ENCODE measurements at places on chromosomes 1 and 21.

DNA sequence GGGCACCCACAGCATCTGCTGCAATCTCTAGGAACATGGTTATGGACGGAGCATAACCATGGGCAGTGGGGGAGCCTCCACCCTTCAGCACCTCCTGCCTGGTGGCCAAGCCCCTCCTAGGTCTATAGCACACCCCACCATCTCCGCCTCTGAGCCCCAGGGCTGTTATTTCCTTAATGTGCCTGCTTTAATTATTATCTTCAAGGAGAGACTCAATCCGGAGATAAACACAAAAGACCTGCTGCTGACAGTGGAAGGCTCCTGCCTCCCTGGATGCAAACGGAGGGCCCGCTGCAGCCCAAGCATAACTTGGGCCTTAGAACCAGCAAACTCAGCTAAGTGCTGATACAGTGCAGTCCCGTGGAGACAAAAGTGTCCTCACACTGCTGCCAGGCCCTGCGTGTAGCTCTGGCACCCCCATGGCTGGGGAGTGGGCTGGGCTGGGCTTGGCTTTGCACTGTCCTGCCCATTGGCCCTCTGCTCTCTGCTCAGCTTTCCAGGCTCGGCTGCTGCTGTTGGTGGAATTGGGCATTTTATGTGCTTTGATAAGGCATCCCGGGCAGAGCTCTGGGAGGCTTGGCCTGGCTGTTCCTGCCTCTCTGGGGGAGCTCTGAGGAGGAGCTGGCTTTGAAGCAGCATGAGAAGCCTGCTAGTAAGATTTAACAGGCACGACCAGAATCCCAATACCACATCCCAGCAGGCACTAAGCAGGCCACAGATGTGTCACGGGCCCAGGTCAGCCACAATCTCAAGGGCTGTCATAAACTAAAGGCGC is 620.2 kb downstream of the PTPRU start:
- DNase-seq: no peak

DNA sequence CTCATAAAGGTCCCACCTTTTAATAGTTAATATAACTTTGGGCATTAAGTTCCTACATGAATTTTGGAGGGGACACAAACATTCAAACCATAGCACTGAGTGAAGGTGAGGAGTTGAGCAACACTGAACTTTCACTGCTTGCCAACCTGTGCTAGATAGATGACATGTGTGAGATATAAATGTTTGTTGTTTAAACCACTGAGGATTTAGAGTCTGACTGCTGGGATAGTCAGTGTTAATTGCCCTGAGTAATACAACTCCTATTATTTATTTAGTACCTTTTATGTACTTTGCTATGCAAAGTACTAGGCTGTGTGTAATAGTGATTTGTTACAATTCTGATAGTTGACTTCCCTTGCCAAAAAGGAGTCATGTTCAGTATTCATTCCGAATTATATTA is 32.4 kb upstream of the SLC16A1 start:
- no peak for DNase-seq

- peak; percentile 83 for DNase-seq
Measured at GRCh38 chr21:15065392-15066122, 757 bp upstream of the NRIP1 start.

- no peak for DNase-seq
Measured at GRCh38 chr1:147591261-147591891, 50.1 kb downstream of the BCL9 start.

DNA sequence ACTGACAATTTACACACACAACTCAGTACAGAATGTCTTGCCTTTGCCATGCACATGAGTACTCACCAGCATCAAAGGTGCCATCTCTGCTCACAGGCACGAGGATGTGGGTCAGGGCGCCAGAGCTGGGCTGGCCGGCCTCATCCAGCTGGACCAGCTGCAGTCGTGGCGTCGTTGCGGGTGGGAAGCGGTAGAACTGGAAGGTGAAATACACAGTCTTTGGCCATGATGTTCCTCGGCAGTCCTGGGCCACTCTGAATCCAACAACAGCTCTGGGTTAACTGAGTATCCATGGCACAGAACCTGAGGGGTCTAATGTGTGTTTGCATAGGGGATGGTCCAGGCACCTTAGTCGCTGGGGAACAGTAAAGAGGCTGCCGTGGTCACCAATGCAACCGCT is 87.7 kb downstream of the NPHP4 start:
- no peak for DNase-seq

DNA sequence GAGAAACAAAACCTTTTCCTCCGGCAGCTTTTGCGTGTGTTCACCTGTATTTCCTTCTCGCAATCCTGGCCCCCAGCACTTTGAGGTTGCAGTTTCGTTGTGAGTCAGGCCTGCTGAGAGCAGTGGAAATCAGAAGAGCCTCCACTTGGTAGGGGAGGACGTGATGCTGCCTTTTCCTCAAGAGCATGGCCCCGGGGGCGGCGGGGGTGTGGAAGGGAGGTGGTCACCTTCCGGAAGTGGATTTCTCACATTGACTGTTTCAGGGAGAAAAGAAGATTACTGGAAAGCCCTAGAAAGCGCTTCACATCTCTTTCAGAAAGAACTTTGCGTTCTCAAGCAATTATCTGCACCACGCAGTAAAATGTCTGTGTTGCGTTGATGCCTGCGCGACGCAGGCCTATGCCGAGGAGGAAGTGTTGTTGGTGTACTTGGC is 12.2 kb upstream of the IL10 start:
- DNase-seq: no peak

- DNase-seq: peak; percentile 29
Measured at GRCh38 chr1:185045814-185046492, 595 bp downstream of the RNF2 start.

- DNase-seq: peak; percentile 37
Measured at GRCh38 chr1:198272492-198272891, 115.7 kb downstream of the NEK7 start.

DNA sequence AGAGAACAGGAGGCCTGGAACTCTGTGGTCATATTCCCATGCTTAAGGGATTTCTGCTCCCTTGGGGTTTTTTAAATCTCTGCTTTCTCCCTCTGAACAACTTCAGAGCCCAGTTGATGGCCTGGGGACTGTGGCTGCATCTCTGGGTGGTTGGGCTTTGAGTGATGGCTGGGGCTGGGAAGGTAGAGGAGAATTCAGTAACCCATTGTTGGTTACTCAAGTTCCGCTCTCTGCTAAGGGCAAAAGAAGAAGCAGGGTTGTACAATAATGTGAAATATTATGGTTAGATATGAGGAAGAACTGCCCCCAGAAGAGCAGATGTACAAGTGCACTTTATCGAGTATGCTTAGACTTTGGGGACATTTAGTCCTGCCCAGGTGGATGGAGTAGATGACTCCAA is 72.1 kb upstream of the CNTN2 start:
- DNase-seq: no peak

GRCh38 chr1:97634758-97635157 is 286.1 kb downstream of the DPYD start:
- DNase-seq: no peak

DNA sequence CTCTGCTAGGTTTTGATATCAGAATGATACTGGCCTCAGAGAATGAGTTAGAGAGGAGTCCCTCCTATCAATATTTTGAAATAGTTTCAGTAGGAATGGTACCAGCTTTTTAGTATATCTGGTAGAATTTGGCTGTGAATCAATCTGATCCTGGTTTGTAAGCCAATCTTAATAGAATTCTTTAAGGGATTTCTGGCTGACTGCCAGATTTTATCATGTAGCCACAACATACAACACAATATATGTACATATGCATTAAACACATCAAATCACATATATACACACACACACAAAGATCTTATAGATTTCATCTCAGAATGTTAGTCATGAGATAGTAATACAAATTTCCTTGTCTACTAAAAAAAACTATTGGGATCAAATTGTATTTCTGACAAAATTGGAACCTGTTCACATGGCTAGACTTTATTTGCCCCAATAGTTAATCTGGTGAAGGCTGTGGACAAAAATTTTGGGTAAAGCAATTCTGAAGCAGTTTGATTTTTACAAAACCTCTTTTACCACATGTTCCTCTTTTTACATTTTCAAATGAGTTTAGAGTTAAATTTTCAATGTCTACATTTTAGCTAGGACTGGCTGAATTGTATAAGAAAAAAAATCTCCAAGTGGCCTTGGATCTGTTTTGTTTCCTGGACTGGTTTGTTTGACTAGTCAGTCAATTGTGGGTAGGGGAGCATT is 151.7 kb downstream of the FASLG start:
- DNase-seq: no peak

- DNase-seq: no peak
Measured at GRCh38 chr1:54475946-54476516, 69.8 kb upstream of the SSBP3 start.

- peak; percentile 83 for DNase-seq
Measured at GRCh38 chr1:94675373-94675772, 133.8 kb upstream of the F3 start.

DNA sequence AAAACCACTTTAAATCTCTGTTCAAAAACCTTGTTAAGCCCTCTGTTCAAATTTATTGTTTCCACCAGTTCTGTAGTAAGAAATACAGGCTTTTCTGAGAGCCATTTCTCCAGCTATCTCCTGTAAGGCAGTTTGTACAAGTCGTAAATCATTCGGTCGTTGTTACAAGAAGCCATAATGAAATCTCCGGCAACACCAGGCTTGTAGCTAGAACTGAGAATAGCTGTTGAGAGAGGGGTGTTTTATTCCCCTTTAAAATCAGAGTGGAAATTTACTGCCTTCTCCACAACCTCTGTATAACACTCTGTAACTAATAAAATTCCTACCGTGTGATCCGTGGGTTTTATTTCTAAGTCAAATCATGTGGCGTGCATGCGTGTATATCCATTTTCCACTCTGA is 335.8 kb upstream of the KAZN start:
- DNase-seq: no peak

- DNase-seq: peak; percentile 86
Measured at GRCh38 chr1:218476385-218476784, 131.2 kb downstream of the TGFB2 start.

GRCh38 chr1:29912425-29912824 is 676.1 kb downstream of the PTPRU start:
- peak; percentile 28 for DNase-seq

Data from astrocyte of the spinal cord (primary cell).